GOT3 (cell line): ENCODE measurements at places on chromosomes 12 and 14.

- no peak for DNase-seq
Observed at GRCh38 chr12:32124637-32125036, 18.0 kb downstream of the BICD1 start.

- DNase-seq = no peak
Observed at GRCh38 chr12:132444957-132445883, 44.7 kb upstream of the FBRSL1 start.

GRCh38 chr14:95233702-95234241, 76.4 kb upstream of the DICER1 start:
- DNase-seq = no peak

DNA sequence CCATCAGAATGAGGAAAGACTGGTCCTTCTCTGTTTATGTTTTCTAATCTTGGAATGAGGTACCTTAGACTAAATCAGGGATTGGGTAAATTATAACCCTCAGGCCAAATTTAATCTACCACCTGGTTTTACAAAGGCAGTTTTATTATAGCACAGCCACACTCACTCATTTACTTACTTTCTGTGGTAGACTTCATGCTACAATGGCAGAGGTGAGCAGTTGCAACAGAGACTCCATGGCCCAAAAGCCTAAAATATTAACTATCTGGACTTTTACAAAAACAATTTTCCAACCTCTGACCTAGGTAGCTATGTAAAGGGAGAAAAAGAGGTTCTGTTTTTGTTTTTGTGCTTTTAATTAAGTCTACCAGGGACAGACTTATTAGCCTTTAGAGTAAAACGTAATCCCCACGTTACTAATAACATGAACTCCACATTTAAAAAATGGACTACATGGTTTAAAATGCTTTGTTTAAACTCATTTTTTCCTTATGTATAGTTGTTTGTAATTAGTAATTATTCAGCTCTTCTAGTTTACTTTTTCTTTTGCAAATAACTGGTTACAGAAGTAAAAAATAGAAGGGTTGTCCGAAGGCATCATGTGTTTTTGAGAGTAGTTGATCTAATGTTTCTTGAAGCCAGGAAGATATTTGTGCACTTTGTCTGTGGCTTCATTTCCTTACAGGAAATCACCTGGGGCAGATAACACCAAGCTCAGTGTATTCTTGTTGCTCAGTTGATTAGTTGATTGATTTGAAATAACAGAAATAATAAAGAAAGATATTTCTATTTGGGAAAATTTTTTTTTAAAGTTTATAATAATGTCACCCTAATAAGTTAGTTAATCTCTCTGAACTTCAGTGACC, 57.6 kb upstream of the ATP2B1 start:
- DNase-seq = no peak

DNA sequence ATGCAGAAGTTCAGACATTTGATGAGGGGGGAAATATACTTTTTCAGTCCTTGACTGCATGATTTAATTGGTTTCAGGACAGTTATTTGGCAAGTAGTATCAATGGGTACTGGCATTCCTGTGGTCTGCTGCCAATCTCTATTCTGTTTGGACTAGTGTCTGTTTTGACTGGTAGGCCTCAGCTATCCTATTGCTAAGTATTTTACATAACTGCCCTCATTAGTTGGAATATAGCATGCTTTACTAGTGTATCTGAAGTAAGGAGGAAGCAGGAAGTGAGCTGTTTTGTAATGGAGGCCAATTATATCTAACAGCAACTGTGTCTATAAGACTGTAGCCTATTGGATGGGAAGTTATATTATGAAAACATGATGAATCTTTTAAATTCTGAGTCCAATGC, 104.3 kb downstream of the FLRT2 start:
- no peak for DNase-seq

- DNase-seq = no peak
Observed at GRCh38 chr12:32499048-32499447, 99.7 kb downstream of the FGD4 start.

DNA sequence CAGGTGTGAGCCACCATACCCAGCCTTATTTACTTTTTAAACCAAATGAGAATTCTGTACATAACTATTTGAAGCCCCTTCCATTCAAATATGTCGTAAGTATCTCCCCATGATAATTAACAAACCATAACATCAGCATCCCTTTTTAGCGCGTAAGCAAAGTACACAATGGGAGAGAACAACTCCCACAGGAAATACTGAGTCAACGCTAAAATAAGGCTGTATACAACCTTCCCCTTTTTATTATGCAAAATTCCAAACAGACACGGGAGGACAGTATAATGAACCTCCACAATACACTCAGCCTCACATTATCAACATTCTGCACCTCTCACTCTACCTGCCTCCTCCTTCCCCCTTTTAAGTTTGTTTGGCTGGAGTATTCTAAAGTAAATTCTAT, 73.5 kb downstream of the CCDC88C start:
- no peak for DNase-seq

GRCh38 chr12:100827901-100828520, 33.4 kb downstream of the ANO4 start:
- DNase-seq = no peak

GRCh38 chr12:106308611-106309010, 6.1 kb downstream of the TCP11L2 start:
- DNase-seq = no peak

GRCh38 chr14:21231020-21231652, 38.1 kb downstream of the HNRNPC start:
- no peak for DNase-seq

GRCh38 chr12:94994312-94994711, 9.2 kb downstream of the NDUFA12 start:
- DNase-seq = no peak

DNA sequence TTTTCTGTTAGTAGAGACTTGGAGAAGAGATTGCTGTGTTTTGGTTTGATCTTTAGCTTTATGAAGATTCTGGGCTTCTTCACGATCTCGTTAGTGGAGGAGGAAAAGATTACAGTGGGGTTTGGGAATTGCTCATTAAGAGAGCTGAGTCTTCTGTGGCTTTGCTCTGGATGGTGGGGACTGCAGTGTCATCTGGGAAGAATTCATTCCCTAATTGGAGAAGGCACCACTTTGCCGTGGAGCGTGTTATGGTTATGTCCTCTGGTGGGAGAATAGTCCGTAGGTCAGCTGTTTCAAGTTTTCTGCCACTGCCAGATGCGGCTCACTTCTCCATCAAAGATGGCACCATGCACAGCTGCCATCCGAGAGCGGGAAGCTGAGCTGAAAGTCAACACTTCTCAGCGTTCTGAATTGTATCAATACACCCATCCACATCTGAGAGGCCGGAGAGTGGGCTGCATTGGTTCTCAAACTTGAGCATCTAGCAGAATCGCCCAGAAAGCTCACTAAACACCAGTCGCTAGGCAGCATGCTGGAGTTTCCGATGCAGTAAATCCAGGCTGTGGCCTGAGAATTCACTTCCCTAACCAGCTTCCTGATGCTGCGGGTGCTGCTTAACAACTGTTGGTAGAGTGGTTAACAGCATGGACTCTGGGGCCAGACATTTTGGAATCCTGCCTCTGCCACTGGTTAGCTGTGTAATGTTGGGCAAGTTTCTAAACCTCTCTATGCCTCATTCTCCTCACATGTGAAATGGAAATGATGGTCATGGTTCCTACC, 117.8 kb downstream of the PLXNC1 start:
- DNase-seq = no peak

GRCh38 chr12:92436856-92437255, 265.9 kb upstream of the PLEKHG7 start:
- DNase-seq = no peak

- no peak for DNase-seq
Observed at GRCh38 chr14:44414646-44415045, 92.4 kb downstream of the FSCB start.

- DNase-seq = no peak
Observed at GRCh38 chr12:80627782-80628181, 79.7 kb upstream of the MYF6 start.

GRCh38 chr12:131643631-131644452, 67.0 kb upstream of the SFSWAP start:
- DNase-seq = no peak

GRCh38 chr14:97280526-97280925, 483.3 kb downstream of the VRK1 start:
- DNase-seq = no peak

- DNase-seq = no peak
Observed at GRCh38 chr12:1793426-1794210, 26.7 kb upstream of the LRTM2 start.
